SK-N-SH treated with all-trans-retinoic acid at 6 μM for 48 hours (cell line): ENCODE measurements at places on chromosomes 2 and 18.
A peak's percentile ranks its signal among the peaks of the same experiment; 100 is the strongest.

- peak; percentile 24; the same call in 1 of the 3 replicates for ATAC-seq
Measured at GRCh38 chr18:79283131-79283810, 112.5 kb upstream of the NFATC1 start.

GRCh38 chr2:6864923-6865345 is 773 bp downstream of the CMPK2 start:
- no peak for ATAC-seq

GRCh38 chr2:58508006-58508405 is 266.9 kb upstream of the FANCL start:
- no peak for ATAC-seq

GRCh38 chr2:9165625-9166024 is 41.0 kb upstream of the ASAP2 start:
- ATAC-seq = peak; percentile 64

- ATAC-seq = no peak
Measured at GRCh38 chr2:158716121-158716791, 78.9 kb upstream of the DAPL1 start.

GRCh38 chr2:45439788-45440773 is 171.0 kb downstream of the SRBD1 start:
- peak; percentile 58 for ATAC-seq

DNA sequence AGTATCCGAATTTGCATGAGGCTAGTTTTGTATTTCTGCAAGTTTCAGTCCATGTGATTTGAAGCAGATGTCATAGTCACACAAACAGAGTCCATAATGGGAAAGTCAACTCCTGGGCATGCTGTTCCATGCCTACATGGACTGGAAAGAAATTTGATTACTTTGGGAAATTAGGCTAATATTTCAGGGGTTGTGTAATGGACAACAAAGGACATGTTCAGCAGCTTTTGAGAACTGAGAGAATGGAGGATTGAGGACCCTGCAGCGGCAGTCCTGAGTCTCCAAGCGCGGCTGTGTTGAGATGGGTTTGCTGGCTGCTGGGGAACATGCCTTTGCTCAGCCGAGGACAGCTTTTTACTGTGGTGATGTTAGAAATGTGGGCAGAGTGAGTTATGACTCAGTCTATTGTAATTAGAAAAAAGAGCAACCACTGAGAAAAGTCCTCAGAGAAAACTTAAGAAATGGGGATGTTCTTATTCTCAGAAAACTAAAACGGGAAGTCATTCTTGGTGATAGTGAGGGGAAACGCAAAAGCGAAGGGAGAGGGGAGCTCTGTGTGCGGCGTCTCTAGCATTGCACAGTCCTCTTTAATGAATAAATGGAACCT is 149.2 kb downstream of the FAM210A start:
- ATAC-seq = peak; percentile 47; the same call in 1 of the 3 replicates

DNA sequence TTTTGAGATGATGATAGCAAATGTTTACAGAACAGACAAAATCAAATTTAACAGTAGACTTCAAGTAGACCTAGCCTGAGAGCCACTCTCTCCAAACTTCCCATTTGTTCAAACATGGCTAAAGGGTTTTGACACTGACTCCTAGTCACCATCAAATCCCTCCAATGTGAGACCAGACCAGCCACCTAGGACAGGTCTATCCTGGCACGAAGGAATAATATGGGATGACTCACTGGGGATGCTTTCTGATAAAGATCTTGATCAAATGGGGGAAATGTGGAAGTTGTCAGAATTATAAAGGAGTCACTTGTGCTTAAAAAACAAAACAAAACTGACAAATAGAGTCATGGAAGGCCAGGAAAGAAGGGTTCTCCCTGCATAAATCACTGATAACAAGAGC is 95.7 kb downstream of the EDAR start:
- no peak for ATAC-seq

DNA sequence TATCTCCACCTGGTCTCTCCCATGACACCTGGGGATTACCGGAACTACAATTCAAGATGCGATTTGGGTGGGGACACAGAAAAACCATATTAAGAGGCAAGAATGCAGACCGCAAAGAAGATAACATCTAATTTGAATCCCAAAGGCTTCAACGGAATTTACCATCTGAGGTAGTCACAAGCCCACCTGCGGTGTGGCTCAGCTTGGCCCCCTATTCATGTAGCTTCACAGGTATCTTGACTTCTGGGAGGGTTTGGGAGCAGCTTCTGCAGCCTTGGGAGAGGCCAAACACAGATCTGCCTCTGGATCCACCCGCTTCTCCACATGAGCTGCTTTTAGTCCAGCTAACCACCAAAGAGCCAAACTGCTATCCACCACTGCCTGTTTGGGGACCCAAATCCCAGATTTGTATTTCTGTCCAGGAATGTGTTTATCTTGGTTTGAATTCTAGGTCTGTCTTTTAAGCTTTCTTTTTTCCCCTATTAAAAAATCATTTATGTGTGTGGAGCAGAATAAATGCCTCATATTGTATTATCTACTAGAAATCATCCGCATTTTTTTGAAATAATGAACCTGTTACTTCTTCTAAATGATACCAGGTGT is 247.6 kb downstream of the DLGAP1 start:
- no peak for ATAC-seq

DNA sequence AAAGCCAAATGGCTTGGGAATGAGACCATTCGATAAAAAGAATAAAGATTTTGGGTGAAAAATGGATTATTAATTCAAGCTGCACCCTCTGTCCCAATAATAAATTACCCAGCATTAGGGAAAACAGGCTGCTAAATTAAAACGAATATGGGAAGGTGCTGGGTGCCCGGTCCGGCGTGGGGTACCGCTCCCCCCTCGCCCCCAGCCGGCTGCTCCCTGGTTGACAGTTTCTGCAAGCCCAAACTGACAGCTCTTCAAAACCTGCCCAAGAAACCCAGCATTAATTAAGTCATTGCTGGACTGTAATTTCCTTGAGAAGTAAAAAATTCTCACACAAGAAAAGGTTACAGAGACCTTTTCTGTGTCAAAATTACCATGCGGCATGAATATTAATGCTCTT is 98.6 kb downstream of the PTGR3 start:
- no peak for ATAC-seq
